ENCODE measurements at places on chromosomes 11 and 22. TPM values are rescaled to one million over a fixed set of nuclear protein-coding genes. Genes with fewer than 3 reads are reported as not detected.
A peak's percentile ranks its signal among the peaks of the same experiment; 100 is the strongest.

The NXPE4 gene
- not detected for total RNA-seq

The NRIP3 gene
- total RNA-seq, result 8.0 TPM

The PATE1 gene
- not detected for total RNA-seq

The CD6 gene
- total RNA-seq, result 1.9 TPM

The BATF2 gene
- total RNA-seq, result 0.58 TPM

The OR51E2 gene
- not detected for total RNA-seq

The PI4KA gene
- total RNA-seq, result 37.2 TPM

The ARCN1 gene
- total RNA-seq, result 109 TPM

The DMC1 gene
- 5.0 TPM for total RNA-seq

The USH1C gene
- 1.3 TPM for total RNA-seq

The KRTAP5-1 gene
- total RNA-seq, result not detected

DNA sequence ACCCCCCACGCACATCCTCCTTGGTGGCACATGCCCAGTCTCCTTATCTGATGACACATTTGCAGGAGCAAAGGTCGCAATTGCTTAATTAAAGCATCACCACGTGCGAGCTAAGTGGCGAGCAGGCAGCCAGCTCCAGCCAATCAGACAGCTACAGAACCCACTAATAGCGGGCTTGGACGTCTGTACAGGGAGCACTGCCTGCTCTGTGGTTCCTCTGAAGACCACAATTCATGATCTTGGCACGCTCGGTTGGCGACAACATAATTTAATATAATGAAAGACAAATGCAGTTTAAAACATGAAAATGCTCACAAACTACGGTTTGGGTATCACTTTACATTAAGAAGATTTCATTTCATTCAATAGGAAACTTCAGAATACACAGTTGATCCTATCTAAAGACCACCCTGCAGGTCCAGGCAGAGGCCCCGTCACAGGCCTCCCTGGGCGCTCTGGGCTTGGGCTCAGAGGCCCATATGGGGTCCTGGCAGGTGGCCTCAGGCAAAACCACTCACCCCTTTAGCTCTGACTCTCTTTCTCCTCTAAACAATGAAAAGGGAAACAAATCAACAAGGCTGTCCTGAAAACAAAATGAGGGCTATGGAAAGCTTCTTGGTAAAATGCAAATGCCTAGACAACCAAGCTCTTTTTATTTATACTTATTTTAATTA is 10.4 kb downstream of the PACSIN2 start:
- H3K4me1 ChIP-seq, result peaks cover 70% of the 10 kb centered on the region
- H3K4me3 ChIP-seq, result no peak overlapping the region
- H3K36me3 ChIP-seq, result no peaks in the 10 kb centered on the region
- DNase-seq, result no peak
- peak overlapping the region; percentile 39 for H3K27ac ChIP-seq

DNA sequence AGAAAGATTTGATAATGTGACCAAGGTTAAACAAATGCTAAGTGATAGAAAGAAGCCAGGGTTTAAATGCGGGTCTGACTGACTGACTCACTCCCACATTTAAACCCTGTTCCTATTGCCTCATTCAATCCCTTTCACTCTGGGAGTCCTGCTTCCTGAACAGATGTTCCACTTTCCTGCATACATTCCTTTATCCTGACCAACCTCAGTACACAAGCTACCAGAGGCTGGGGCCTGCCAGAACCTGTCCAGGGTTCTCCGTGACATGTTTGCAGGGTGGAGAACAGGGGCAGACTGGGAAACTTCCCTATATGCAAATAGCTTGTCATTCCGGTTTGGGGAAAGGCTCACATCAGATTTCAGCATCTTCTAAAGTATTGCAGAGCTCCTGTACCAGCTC is 3.0 kb upstream of the ANKK1 start:
- no peaks in the 10 kb centered on the region for H3K36me3 ChIP-seq
- H3K4me1 ChIP-seq, result peaks cover 6% of the 10 kb centered on the region
- H3K27me3 ChIP-seq, result 0 out of 2 replicates have a peak, but pooled peaks cover 5% of the 10 kb centered on the region
- H3K4me3 ChIP-seq, result no peak overlapping the region

GRCh38 chr11:10303558-10304363 is 1.1 kb upstream of the ADM start:
- H3K4me1 ChIP-seq, result peaks cover 23% of the 10 kb centered on the region
- peaks cover 78% of the 10 kb centered on the region for H3K27me3 ChIP-seq
- peak overlapping the region; percentile 92 for H3K4me3 ChIP-seq
- H3K36me3 ChIP-seq, result no peaks in the 10 kb centered on the region
- 0 out of 2 replicates have a peak overlapping the region, but pooled peaks have one; percentile 40 for H3K27ac ChIP-seq

- H3K4me1 ChIP-seq, result peaks cover 28% of the 10 kb centered on the region
- H3K27me3 ChIP-seq, result no peaks in the 10 kb centered on the region
- H3K4me3 ChIP-seq, result no peak overlapping the region
- H3K27ac ChIP-seq, result no peak overlapping the region
- no peak for DNase-seq
- H3K36me3 ChIP-seq, result no peaks in the 10 kb centered on the region
Observed at GRCh38 chr22:30182350-30182745, 64.2 kb downstream of the LIF start.

DNA sequence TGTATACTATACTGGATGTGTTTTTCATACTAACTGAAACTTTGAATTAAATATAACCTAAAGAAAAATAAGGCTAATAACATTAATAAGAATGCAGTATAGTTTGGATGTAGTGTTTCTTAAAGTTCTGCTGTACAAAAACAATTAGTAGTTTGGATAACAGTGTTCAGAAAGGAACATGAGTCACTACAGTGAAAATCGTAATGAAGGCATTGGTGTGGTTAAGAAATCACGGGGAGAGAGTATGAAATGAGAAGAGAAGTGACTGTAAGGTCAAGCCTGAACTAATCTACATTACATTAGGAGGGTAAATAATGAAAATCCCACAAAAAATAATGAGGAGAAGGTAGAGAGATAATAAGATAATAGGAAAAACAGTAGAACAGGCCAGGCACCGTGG is 726.6 kb upstream of the ARHGAP42 start:
- H3K4me3 ChIP-seq, result no peak overlapping the region
- DNase-seq, result no peak
- no peaks in the 10 kb centered on the region for H3K4me1 ChIP-seq
- no peaks in the 10 kb centered on the region for H3K27me3 ChIP-seq

- no peak overlapping the region for H3K27ac ChIP-seq
- no peaks in the 10 kb centered on the region for H3K27me3 ChIP-seq
- no peaks in the 10 kb centered on the region for H3K4me1 ChIP-seq
- no peaks in the 10 kb centered on the region for H3K36me3 ChIP-seq
- H3K4me3 ChIP-seq, result no peak overlapping the region
Observed at GRCh38 chr22:23498811-23499798, 81.0 kb downstream of the IGLL1 start.

DNA sequence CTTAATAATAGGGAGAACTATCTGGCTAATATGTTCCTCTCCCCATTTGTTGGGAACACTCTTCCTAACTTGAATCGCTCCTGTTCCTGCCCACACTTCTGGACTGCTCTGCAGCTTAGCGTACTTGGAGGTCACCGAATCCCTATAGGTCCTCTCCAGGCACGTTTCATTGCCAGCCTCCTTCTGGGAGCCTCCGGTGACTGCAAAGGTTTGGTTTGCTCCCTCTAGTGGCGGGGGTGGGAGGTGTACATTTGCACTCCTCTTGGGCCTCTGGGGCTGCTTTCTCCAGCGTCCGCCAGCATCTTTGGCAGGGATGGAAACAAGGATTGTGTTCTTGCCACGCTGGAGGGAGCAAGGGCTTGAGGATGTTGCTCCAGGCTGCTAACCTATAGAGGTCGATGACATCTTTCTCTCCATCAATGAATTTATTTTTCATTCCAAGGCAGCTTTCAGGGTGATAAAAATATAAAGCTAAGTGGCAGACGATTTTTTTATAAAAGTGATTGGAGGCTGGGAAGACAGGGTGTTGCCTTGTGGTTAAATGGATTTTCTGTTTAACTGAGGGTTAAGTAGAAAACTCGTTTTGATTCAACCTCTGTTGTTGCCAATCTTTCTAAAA is 48.7 kb downstream of the TSPAN18 start:
- no peak overlapping the region for H3K4me3 ChIP-seq
- no peaks in the 10 kb centered on the region for H3K27me3 ChIP-seq
- peaks cover 35% of the 10 kb centered on the region for H3K4me1 ChIP-seq
- H3K36me3 ChIP-seq, result no peaks in the 10 kb centered on the region
- H3K27ac ChIP-seq, result no peak overlapping the region

DNA sequence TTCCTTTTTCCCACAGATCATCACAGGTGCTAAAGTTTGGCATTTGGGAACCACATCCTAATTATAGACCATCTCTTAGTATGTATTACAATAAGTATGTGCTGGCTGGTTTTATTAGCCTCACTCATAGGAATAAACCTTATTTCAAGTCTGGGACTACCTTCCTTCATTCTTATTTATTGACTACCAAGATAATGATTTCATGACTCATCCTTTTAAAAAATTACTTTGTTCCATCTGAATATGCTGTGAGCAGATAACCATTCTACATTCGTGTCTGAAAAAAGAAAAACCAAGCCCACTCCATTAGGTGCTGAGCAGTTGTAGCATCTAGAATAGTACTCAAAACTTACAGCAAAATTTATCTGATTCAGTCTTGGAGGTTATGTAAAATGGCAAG is 12.3 kb downstream of the TNRC6B start:
- no peaks in the 10 kb centered on the region for H3K36me3 ChIP-seq
- no peaks in the 10 kb centered on the region for H3K27me3 ChIP-seq
- H3K4me1 ChIP-seq, result peaks cover 61% of the 10 kb centered on the region
- no peak for DNase-seq

DNA sequence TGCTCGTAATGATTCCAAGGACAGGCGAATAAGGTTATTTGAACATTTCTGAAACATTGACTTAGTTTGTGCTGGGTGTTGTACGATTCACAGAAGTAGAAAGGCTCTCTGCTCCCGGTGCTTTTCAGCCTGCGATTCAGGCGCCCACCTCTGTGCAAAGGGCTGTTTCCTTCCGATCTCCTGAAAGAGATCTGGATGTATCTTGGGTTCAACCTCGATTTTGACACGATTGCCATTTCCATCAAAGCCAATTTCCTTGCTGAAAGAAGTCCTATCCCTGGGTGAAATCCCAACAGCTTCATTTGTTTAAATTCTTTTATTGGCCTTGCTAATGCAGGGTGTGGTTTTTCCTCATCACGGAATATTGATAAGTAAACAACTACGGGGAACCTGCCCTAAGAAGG is 1.1 kb upstream of the ZC3H12C start:
- peak overlapping the region; percentile 69 for H3K4me3 ChIP-seq
- H3K36me3 ChIP-seq, result no peaks in the 10 kb centered on the region
- peak; percentile 34 for DNase-seq

- H3K27me3 ChIP-seq, result no peaks in the 10 kb centered on the region
- H3K27ac ChIP-seq, result no peak overlapping the region
- H3K4me3 ChIP-seq, result no peak overlapping the region
- no peak for DNase-seq
- H3K4me1 ChIP-seq, result peaks cover 9% of the 10 kb centered on the region
- H3K36me3 ChIP-seq, result no peaks in the 10 kb centered on the region
Observed at GRCh38 chr22:26597026-26597425, 7.1 kb upstream of the TPST2 start.

- H3K27me3 ChIP-seq, result no peaks in the 10 kb centered on the region
- no peak overlapping the region for H3K4me3 ChIP-seq
- H3K27ac ChIP-seq, result no peak overlapping the region
- no peak for DNase-seq
- peaks cover 7% of the 10 kb centered on the region for H3K36me3 ChIP-seq
- H3K4me1 ChIP-seq, result peaks cover 10% of the 10 kb centered on the region
Observed at GRCh38 chr11:33706966-33707365, 6.3 kb upstream of the C11orf91 start.

DNA sequence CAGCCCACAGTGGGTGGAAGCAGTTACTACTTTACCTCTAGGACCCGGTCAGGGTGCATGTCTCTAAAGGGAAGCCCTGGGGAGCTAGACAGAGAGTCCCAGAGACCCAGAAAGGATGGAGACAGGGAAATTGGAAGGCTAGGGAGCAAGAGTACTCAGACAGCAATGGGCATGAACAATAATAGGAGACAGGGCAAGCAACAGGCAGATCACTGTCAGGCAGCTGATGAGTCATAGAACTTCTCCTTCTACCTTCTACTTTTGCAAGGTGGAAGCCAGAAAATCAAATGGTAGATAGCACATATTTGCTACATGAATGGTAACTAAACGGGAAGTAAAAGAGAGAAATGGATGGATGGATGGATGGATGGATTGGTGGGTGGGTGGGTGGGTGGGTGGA is 19.6 kb downstream of the CD5 start:
- no peak overlapping the region for H3K27ac ChIP-seq
- no peak overlapping the region for H3K4me3 ChIP-seq
- DNase-seq, result no peak
- H3K27me3 ChIP-seq, result no peaks in the 10 kb centered on the region
- no peaks in the 10 kb centered on the region for H3K36me3 ChIP-seq

DNA sequence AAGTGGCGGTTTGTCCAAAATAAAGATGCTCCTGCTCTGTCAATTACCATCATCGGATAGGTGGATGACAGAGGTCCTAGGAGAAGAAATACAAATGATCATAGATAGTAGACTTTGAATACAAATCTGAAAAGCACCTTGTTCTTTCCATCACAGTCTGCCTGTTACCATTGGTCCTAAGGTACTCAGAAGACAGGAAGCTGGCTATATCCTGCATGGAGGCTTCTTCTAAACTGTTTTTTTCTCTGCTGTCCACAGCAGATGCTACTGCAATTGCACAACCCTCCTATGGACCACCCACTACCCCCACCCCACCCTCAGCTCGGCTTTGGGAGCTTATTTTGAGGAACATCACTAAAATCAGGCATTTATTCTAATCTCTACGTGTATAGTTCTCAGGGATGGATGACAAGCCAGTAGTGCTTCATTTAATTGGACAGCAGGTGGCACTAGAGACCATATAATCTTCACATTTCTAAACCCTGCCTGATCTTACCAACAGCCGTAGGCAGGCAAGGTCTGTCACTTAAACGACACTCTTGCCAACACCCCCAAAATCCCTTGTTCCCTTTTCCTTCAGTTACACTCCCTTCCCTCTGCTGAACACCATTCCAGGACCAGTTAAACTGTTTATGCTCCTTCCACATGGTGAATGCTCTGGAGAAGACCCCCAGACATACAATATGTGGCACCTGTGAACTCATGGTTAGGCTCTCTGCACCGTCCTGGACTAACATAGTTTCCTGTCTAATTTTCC is 6.6 kb upstream of the PTS start:
- peak; percentile 74 for DNase-seq
- no peak overlapping the region for H3K27ac ChIP-seq

GRCh38 chr22:25077964-25078363 is 121.7 kb upstream of the CRYBB3 start:
- H3K36me3 ChIP-seq, result no peaks in the 10 kb centered on the region
- no peak overlapping the region for H3K27ac ChIP-seq
- H3K27me3 ChIP-seq, result no peaks in the 10 kb centered on the region
- no peaks in the 10 kb centered on the region for H3K4me1 ChIP-seq
- DNase-seq, result no peak

GRCh38 chr11:57312511-57313021 is 12.2 kb downstream of the TNKS1BP1 start:
- H3K4me1 ChIP-seq, result peaks cover 32% of the 10 kb centered on the region
- no peaks in the 10 kb centered on the region for H3K27me3 ChIP-seq
- H3K36me3 ChIP-seq, result peaks cover 30% of the 10 kb centered on the region
- no peak for DNase-seq

GRCh38 chr11:115963156-115963555 is 458.9 kb upstream of the CADM1 start:
- no peak for DNase-seq
- H3K4me1 ChIP-seq, result peaks cover 10% of the 10 kb centered on the region
- H3K27me3 ChIP-seq, result peaks cover 12% of the 10 kb centered on the region
- H3K4me3 ChIP-seq, result no peak overlapping the region
- no peak overlapping the region for H3K27ac ChIP-seq

GRCh38 chr11:45150943-45151342 is 4.5 kb downstream of the PRDM11 start:
- no peak for DNase-seq
- H3K36me3 ChIP-seq, result no peaks in the 10 kb centered on the region
- no peak overlapping the region for H3K4me3 ChIP-seq

- no peak for DNase-seq
- no peak overlapping the region for H3K4me3 ChIP-seq
- no peaks in the 10 kb centered on the region for H3K36me3 ChIP-seq
- no peak overlapping the region for H3K27ac ChIP-seq
- H3K4me1 ChIP-seq, result no peaks in the 10 kb centered on the region
Observed at GRCh38 chr11:3971756-3972404, 116.4 kb downstream of the STIM1 start.
